Vagina (tissue), 2 donors: ENCODE measurements at places on chromosomes 4 and X. TPM values are rescaled to one million over a fixed set of nuclear protein-coding genes. Genes with fewer than 3 reads are reported as not detected.

PDK3 gene
- 23.3 TPM for total RNA-seq

DNA sequence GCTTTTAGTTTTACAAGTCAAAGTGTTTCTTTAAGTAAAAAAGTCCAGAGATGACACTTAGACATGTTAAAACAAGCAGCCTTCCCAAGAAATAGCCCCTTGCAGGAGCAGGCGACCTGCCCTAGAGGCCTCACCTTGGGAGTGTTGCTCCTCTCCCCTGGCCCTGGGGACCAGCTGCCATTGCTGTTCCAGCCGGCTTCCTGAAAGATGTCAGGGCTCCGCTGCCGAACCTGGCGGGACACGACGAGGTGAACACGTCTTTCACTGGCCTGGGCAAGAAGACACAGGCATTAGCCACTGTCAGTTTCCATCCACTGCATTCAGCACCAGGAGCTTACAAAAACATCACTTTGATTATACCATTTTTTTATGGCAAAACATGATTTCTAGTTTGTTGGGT is 104.1 kb downstream of the FIP1L1 start:
- H3K36me3 ChIP-seq, result no peaks in the 10 kb centered on the region
- no peaks in the 10 kb centered on the region for H3K27me3 ChIP-seq
- H3K4me1 ChIP-seq, result no peaks in the 10 kb centered on the region
- no peak for DNase-seq
- H3K27ac ChIP-seq, result no peak overlapping the region
- H3K4me3 ChIP-seq, result no peak overlapping the region

GRCh38 chr4:156784970-156785369 is 186.6 kb downstream of the PDGFC start:
- H3K27me3 ChIP-seq, result no peaks in the 10 kb centered on the region
- no peak for DNase-seq
- H3K27ac ChIP-seq, result no peak overlapping the region

POLN gene
- 3.9 TPM for total RNA-seq

CCDC158 gene
- not detected for total RNA-seq

- H3K27ac ChIP-seq, result no peak overlapping the region
- no peaks in the 10 kb centered on the region for H3K36me3 ChIP-seq
Observed at GRCh38 chrX:19849464-19850080, 37.8 kb downstream of the SH3KBP1 start.

DNA sequence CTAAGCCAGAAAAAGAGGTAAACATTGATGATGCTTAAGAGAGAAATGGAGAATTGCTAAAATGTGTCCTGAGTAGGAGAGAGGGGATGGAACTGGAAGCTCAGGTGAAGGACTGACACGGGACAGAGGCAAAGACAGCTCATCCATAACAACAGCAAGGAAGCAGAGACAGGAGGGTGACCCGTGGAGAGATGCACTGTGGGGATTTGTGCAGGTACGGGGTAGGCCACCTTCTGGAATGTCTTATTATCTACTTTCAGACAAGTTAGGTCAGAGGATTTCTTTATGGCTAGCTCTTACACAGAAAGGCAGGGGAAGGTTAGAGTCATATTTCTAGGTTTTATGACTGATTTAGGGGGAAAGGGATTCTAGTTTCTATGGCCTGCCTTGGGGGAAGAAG is 31.7 kb downstream of the RXFP1 start:
- H3K4me1 ChIP-seq, result no peaks in the 10 kb centered on the region
- H3K4me3 ChIP-seq, result no peak overlapping the region
- H3K27ac ChIP-seq, result no peak overlapping the region
- DNase-seq, result no peak
